ENCODE measurements at places on chromosomes 4 and X. TPM values are rescaled to one million over a fixed set of nuclear protein-coding genes. Genes with fewer than 3 reads are reported as not detected.

GRCh38 chr4:48909697-48910096, 3.1 kb upstream of the OCIAD2 start:
- no peak overlapping the region for H3K27ac ChIP-seq
- H3K4me3 ChIP-seq: no peak overlapping the region
- peaks cover 24% of the 10 kb centered on the region for H3K4me1 ChIP-seq
- no peaks in the 10 kb centered on the region for H3K36me3 ChIP-seq

Gene GABRG1
- total RNA-seq: not detected

- H3K27me3 ChIP-seq: peaks cover 46% of the 10 kb centered on the region
- H3K36me3 ChIP-seq: no peaks in the 10 kb centered on the region
- H3K4me3 ChIP-seq: no peak overlapping the region
- H3K4me1 ChIP-seq: no peaks in the 10 kb centered on the region
- no peak overlapping the region for H3K27ac ChIP-seq
- no peak for DNase-seq
Measured at GRCh38 chr4:145427991-145428390, 53.7 kb upstream of the SMAD1 start.

Gene EIF4E
- total RNA-seq: 64.6 TPM

- H3K27me3 ChIP-seq: no peaks in the 10 kb centered on the region
- H3K36me3 ChIP-seq: no peaks in the 10 kb centered on the region
- no peak for DNase-seq
- H3K4me3 ChIP-seq: no peak overlapping the region
- no peaks in the 10 kb centered on the region for H3K4me1 ChIP-seq
Measured at GRCh38 chrX:55663584-55663983, 40.4 kb downstream of the FOXR2 start.

Measured in osteocyte (in vitro differentiated cells).